Stimulated activated CD8-positive, alpha-beta memory T cell treated with anti-CD3 and anti-CD28 coated beads, Interleukin-2, amount 100 ng/mL, for 1 hour (primary cell): ENCODE measurements at places on chromosomes 5 and 9.

DNA sequence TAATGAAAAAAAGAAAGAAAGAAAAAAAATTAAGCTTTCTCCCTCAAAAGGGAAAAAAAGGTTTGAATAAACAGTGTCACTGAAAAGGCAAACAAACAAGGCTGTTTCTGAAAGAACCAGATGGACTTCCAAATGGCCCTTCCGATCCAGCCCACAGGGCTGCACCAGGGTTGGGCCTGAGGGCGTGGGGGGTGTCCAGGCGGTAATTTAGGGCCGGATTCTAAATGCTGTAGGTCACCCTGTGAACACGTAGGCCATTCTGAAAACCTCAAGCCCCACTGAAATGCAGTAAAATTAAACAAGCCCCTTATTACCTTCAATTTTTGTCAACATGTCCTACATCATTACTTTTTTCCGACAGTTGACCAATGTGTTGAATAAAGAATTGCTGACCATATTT lies 132.1 kb downstream of the HSD17B3 start:
- DNase-seq: no peak

DNA sequence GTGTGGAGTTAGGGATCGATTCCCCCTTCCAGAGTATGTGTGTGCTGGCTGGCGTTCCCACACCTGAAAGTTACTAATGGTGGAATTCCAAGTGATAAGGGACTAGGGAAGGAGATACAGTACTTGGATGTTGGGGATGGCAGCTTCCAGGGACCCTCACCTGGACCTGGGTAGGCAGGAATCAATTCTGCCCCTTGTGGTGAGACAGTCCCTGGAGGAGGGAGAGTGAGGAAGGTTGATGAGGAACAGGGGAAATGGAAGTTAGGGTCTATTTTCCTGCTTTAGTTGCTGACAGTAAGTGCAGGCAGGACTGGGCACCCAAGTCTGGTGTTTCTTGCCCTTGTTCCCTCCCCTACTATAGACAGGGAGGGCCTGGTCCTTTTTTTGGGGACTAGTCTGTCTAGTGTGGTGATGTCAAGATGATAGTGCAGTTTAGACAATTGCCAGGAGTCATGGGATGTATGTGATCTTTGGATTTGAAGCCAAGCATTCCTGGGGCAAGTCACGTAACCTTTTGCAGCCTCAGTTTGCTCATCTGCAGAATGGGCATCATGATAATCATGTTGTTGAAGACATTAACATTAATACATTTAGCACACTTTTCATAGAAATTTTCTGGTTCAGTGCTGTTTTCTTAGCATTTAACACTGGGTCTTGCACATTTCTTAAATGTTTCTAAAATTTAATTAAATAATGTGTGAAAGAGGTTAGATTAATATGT lies 51.7 kb downstream of the DAB2IP start:
- DNase-seq: no peak

- no peak for DNase-seq
Measured at GRCh38 chr5:90909101-90909503, 350.5 kb downstream of the ADGRV1 start.

DNA sequence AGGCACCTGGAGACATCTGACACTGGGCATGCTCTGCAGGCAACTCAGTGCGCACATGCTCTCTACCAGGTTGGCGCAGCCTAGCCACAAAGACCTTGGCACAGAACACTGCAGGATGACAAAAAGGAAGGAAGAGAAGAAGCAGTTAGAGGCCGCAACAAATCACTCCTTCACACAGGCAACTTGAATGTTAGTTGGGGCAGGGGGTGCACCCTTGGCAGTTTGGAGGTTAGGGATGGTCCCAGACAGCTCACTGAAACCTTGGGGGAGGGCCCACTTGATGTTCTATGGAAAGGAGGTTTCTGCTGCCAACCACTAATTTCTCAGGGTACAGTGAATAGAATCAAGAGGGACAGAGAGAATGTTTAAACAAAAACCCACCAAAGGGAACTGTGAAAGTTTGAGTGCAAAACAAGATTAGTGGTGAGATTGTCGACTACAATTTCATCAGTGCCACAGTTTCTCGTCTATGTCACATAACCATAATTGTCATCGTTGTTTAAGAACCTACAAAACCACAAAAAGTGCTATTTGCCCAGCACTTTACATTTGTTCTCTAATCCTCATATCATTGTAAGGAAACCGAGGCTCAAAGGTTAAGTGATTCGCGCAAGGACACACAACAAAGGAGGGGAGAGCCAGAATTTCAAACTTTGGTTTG lies 48.7 kb downstream of the FBXW11 start:
- DNase-seq: no peak

GRCh38 chr5:33303579-33304095 lies 137.1 kb upstream of the TARS1 start:
- DNase-seq: no peak

DNA sequence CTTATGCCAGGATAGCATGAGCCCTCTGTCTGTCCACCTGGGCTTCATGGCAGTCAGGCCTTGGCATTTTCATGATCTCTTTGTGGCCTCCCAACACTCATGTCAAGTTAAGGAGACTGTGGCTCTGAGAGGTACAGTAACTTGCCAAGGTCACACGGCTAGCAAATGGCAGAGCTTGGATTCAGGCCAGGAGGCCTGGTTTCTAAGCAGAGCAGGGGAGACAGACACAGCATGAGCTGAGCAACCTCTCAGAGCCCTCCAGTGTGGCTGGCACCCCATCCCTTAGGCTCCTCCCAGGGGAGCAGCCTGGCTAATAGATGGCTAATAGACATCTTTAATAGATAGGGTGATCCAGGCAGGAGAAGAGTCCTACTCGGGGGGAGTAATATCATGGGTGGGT lies 4.1 kb downstream of the SYNPO start:
- no peak for DNase-seq

- DNase-seq: no peak
Measured at GRCh38 chr9:70874451-70874850, 247.0 kb downstream of the TRPM3 start.

- DNase-seq: no peak
Measured at GRCh38 chr5:9507974-9508373, 37.9 kb downstream of the SEMA5A start.

- DNase-seq: no peak
Measured at GRCh38 chr5:133830911-133831310, 137.5 kb downstream of the C5orf15 start.

DNA sequence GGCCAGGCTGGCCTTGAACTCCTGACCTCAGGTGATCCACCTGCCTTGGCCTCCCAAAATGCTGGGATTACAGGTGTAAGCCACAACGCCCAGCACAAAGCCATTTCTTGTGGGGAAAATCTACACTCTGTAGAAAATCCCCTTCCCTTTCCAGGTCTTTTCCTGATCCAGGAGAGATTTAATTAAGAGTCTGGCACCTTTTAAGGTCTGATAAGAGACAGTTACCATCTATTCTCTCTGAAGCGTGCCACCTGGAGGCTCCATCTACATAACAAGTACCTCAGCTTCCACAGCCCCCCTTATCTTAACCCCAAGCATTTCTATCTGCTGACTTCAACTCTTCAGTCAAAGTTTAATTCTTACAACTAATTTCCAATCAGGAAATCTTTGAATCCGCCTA lies 71.4 kb upstream of the CDK20 start:
- DNase-seq: no peak

- no peak for DNase-seq
Measured at GRCh38 chr5:41196197-41196596, 17.1 kb downstream of the C6 start.

DNA sequence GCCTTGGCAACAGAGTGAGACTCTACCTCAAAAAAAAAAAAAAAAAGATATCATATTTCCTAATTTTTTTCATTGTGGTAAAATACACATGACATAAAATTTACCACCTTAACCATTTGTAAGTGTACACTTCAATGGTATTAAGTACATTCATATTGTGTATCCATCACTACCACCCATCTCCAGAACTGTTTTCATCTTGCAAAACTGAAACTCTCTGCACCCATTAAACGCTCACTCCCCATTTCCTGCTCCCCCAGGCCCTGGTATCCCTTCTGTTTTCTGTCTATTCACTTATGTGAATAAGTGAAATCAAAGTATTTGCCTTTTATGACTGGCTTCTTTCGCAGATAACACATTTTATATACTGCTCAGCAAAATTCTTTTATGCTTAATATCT lies 12.8 kb downstream of the LRRC8A start:
- no peak for DNase-seq

- no peak for DNase-seq
Measured at GRCh38 chr5:159749146-159749545, 167.1 kb upstream of the ADRA1B start.

DNA sequence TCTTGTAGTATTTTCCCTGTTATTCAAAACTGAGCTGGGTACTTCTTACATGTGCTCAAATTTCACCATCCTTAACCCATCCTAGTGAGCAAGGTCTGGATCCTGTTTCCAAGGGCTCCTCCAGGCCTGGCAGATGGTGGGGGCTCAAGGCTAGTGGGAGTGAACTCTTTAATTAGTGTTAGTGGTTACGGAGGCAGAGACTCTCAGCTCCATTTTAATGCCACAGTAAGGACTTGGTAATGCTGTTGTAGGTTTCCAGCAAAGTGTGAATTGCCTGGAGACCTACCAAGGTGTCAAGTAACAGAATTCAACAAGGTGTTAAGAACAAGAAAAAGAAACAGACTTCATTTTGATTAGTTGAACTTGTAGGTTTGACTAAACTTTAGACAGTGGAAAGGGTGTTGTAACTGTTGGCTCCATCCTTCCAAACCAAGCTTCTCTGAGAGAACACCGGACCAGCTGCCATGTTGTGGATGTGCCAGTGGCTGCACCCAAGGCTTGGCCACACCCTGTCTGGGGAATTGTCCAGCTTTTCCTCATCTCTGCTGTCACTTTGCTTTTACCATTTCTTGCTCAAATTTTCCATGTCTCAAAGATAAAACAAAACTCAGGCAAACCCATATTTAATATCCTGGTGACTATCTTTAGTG lies 98.7 kb downstream of the ADCY2 start:
- DNase-seq: no peak

DNA sequence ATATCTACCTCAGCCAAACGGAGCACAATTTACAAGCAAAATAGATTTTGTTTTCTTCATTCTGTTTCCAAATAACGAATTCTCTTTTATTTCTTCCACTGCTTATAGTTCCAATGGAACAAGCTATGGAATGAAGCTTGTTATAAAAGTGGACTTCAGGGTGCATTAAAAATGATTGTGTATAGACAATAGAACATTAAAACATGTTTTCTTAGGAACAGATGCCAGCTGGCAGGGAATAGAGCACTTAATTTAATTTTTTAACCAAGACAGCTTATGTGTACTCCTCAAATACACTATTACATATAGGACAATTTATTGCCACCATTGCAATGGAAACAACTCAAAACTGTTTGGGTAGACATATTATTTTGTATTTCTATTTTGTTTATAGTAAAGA lies 860.1 kb upstream of the TYRP1 start:
- no peak for DNase-seq

DNA sequence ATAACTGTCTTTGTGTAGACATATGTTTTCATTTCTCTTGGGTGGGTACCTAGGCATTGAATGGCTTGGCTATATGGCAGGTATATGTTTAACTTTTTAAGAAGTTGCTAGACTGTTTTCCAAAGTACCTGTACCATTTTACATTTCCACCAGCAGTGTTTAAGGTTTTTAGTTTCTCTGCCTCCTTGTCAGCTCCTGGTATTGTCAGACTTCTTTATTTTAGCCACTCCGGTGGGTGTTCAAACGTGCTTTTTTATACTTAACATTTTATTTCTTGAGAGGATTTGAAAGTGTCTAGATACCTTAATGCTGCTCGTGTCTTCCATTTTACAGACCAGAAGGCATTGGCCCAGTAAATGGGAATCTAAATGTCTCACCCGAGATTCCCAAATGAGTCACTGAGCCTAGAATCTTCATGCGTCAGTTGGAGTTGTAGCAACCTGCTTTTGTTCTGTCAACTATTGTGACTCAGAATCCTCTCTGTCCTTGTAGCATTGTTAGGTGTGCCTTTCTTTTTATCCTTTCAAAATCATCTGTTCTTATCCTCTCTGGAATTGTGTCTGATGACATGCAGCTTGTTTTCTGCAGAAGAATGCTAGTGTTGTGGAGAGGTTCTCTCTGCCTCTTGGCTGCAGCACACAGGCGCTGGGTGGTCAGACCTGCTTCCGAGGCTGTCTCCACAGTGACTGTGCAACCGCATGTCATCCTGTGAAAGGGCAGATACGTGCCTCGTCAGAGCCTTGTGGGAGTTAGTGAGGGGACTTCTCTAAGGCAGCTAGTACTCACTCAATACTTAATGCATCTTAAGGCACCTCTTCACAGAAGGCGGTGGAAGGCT lies 291.8 kb downstream of the AOPEP start:
- DNase-seq: no peak
